Adipocyte (in vitro differentiated cells): ENCODE measurements at places on chromosomes 11 and 22.
A peak's percentile ranks its signal among the peaks of the same experiment; 100 is the strongest.

- no peak for DNase-seq
Observed at GRCh38 chr11:113396690-113397089, 9.1 kb downstream of the ANKK1 start.

DNA sequence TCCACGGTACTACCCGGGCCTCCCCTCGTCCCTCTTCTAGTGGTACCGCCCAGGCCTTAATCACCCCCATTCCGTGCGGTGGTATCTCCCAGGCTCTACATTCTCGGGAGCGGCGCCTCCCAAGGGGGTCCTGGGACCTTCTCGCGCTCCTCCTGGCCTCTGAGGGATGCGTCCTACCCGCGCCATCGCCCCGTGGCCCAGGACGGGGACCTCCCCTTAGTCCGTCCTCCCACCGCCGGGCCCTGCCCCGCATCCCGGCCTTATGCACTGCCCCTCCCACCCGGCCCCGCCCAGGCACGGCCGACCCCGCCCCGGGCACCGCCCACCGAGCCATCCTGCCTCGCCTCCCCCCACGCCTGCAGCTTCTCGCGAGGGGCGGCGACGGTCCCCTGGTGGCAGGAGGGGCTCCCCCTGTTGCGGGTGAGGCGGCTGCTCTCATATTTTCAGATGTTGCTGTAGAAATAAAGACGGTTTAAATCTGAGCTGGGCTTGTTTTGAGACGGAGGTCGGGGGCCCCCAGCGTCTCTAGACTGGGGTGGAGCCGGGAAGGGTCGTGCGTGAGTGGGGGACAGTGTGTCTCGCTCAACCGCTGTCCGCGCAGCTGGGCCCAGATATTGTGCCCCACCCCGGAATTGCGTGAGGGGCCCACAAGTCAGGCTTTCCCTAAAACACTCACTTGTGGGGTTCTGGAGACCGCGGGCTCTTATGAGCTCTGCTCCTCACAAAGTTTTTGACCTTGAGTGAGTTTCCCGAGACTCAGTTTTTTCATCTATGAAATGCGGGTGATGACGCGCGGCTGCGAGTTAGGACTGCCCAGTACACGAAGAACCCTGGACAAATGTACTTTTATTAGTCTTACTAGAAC, 828 bp upstream of the RAB1B start:
- peak; percentile 95 for DNase-seq

- peak; percentile 19 for DNase-seq
Observed at GRCh38 chr11:11250470-11250869, 102.6 kb downstream of the CSNK2A3 start.

- no peak for DNase-seq
Observed at GRCh38 chr11:129320494-129320893, 55.2 kb upstream of the BARX2 start.

DNA sequence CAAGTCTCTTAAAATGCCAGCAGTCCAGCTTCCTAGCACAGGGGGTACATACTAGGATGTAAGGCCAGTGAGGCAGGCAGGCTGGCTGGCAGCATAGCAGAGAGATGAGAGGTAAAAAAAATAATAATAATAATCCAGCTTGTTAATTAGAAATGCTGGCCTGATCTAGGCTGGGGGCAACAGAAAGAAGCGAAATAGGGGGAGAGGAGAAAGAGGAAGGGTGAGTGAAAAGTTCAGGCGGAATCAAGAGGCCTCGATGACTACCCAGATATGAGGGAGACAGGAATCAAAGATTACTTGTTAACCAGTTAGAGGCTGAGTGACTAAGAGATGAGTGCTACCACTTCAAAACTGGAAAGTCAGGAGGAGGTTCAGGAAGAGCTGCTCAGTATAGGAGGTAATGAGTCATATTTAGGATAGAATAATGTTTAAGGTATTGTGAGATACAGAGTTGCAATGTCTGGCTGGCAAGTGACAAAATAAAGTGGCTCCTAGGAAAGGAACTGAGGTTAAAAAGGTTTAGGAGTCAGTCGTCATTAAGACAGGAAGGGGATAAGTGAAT, 2.8 kb downstream of the ALKBH8 start:
- peak; percentile 46 for DNase-seq

DNA sequence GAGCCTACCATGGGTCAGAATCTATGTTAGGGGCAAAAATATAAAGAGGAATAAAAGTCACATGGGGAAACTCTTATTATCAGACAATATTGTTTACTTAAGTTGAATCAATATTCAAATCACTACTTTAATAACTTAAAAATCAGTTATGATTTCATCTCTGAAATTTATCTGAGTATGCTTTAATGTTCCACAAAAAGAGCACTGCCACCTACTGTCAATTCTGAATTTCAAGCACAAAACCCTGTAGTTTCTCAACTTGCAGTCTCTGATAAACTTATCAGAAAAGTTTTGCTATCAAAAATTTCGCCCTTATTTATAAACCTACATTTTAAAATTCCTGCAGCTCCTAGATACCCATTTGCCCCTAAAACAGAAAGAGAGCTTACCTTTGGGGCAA, 47.3 kb downstream of the RDX start:
- DNase-seq, result peak; percentile 25

GRCh38 chr11:127639916-127640315, 639.3 kb upstream of the KIRREL3 start:
- DNase-seq, result no peak

DNA sequence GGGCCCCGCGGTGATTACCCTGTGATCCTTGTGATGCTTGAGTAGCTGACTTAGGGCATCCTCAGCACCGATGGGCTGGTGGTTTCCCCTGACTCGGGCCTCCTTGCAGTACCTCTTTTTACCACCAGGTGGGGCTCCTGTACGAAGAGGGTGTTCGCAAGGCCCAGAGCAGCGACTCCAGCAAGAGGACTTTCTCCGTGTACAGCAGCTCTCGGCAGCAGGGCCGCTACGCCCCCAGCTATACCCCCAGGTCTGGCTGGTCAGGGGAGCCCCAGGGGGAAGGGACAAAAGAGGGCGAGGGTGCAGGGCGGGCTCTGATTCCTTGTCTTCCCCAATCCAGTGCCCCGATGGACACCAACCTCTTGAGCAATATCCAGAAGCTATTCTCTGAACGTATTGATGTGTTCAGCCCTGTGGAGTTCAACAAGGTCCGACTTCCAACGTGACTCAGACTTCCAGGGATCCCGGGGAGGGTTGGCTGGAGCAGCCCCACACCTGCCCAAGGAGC, 1.3 kb upstream of the TM7SF2 start:
- DNase-seq, result peak; percentile 93

DNA sequence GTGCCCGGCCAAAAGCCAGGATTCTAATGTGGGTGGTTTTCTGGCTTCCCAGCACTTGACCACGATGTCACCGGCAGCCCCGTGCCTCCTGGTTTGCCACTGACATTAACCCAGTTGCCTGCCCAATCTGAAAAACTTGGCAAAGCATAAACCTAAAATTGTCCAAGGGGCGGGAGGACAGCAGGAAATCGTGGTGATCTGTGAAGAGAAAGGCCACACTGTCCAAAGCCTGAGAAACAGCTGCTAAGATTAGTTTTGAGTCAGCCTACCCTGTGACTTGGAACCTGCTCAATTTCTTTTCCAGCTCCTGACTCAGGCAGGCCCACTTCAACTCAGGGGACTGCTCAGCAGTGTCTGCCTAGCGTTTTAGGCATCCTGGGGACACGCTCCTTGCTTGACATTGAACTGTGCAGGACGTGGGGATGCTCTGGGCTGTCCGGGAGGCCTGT, 8.2 kb upstream of the F2 start:
- peak; percentile 80 for DNase-seq

DNA sequence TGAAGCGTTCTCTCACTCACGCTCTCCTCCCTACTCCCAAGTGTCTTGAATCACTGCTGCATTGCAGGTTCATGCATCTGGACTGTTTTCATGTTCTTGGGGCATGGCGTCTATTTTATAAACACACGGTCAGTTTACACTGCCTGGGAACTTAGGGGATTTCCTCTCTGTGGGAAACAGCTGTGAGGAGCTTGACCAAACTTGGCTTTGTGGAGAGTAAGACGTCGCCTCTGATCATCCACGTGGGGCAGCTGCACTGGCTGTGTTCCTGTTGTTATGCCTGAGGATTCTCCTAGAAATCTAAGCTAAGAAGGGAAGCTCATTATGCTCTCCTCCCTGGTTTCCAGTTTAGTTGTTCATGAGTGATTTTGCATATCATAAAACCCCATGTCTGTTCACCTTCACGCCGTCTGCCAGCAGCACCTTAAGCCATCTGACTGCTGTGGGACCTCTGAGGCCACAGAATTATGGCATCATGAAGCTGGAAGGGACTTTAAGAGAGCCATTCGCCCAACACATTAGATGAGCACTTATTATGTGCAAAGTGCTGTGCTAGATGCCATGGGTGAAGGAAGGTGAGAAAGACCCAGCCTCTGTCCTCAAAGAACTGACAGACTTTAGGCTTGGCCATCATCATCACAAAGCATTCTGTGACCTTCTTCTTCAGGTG, 38.8 kb upstream of the POU2AF1 start:
- DNase-seq, result peak; percentile 94
